ENCODE measurements at places on chromosomes 2 and 18.

DNA sequence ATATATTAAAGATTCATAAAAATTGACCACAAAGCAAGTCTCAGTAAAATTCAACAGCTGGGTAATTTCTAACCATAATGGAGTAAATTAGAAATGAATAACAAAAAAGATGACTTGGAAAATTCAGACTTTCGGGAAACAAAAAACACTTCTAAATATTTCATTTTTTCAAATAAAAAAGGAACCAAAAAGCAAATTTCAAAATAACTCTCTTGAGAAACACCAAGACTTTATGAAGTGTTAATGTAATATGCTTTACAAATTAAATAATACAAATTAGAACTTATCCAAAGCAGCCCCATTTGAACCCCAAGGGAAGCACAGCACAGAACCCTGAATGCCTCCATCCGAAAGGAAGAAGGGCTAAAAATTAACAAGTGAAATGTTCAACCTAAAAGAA, 175.9 kb downstream of the HDAC4 start:
- DNase-seq: no peak

GRCh38 chr2:59684116-59684770, 869.2 kb downstream of the BCL11A start:
- no peak for DNase-seq

- no peak for DNase-seq
Observed at GRCh38 chr18:44830581-44830980, 149.9 kb downstream of the SETBP1 start.

DNA sequence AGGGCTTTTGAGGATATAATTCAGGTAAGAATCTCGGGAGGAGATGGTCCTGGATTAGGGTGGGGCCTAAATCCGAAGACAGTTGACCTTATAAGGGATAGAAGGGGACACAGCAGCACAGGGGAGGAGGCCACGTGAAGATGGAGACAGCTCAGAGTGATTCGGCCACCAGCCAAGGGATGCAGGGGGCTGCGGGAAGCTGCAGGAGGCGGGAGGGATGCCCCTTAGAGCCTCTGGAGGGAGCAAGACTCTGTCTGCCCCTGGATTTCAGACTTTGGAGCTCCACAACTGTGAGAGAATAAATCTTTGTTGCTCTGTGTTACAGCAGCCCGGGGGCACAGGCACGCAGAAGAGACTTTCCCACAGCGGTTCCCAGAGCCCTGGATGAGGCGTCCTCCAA, 143.7 kb downstream of the ASB1 start:
- DNase-seq: no peak

- DNase-seq: no peak
Observed at GRCh38 chr2:222796413-222797103, 64.3 kb upstream of the ACSL3 start.

DNA sequence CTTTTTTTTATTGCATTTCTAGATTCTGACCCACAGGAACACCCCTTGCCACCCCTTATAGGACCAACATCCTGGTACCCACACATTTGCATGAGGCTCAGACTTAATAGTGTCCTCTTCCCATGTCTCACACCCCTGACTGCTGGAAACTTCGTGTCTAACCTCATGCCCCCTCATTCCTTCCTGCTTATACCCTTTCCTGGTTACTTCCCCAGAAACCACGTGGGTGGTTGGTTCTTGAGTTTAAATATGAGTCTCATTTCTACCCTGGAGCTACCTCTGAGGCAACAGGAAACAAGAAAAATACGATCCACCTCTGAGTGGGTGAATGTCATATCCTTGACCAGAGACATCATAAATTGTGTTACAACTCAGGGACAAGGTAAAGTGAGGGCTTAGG, 1.6 kb downstream of the TNP1 start:
- no peak for DNase-seq

GRCh38 chr2:160917850-160918249, 242.4 kb upstream of the TANK start:
- no peak for DNase-seq

- DNase-seq: no peak
Observed at GRCh38 chr2:197517150-197517549, 1.3 kb downstream of the MOB4 start.

GRCh38 chr2:64731263-64731643, 77.5 kb upstream of the SERTAD2 start:
- DNase-seq: no peak

DNA sequence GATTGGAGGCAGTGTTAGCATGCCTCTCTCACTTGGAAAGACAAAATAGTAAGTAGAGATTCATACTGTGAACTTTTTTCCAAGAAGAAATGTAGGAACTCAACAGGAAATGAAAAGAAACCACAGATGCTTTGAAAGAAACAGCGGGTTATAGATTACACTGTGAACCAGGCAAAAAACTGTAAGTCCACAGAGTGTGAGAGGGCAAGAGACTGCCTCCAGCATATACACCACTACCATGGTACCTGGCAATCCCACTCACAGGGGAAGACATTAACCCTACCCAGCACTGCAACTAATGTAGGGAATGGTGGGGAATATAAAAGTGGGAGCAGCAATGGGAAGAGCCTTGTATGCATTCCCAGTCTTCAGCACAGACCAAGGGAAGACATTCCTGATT, 150.6 kb upstream of the GALNT5 start:
- DNase-seq: no peak

DNA sequence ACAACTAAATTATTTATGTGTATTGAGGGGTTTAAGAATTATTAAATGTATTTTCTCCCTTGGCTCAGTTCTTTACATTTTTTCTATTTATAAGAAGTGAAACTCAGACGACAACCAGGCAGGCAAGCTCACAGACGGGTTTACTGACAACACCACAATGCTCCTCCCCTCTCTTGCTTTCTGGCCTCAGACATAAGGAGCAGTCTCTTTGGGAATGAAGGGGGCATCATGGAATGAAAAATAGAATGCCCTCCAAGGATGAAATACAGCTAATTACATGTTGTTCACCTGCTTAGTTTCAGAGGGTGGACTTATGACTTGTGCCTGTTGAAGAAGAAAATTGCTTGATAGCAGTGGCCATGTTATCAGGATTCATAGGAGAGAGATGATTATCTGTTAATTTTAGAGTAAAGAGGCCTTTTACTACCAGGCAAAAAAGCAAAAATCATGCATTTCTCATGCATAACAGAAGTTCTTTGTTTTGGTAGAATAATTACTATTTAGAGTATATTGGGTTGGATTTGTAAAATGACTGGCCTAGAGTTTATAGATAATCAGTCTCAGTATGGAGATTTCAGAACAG, 172.1 kb upstream of the LRRTM1 start:
- no peak for DNase-seq

DNA sequence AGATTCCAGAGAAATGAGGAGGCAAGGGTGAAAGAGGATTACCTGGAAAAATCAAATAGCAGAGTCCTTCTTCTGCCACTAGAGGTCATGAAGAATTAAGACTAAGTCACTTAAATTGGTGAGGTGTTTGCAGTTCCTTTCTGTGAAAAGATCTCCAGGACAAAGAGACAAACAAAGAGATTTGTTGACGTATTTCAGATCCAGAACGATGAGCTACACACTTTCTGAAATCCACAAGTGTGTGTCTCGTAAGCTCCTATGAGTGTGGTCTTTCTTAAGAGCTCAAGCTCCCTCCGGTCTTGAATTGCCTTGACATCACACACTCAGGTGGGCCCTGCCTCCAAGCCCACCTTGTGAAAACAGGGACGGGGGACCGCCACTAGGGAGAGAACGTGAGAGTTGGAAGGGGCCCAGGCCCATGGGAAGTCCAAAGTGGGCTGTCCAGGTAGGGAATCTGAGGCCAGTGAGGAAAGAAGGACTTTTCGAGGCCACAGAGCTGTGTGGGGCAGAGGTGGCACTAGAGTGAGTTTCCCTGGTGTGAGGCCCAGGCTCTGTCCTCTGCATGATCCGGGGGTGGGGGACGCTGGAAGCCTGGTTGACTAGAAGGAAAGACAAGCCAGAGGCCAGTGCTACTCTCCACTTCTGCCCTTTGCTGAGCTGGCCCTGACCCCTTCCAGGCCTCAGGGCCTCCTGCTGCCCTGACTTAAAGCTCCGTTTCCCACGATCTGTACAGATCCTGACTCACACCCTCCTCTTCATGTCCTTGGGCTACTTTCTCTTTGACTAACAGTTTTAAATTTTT, 168.1 kb upstream of the NCK2 start:
- DNase-seq: peak; percentile 57

GRCh38 chr2:74975016-74975415, 16.6 kb downstream of the POLE4 start:
- DNase-seq: no peak

DNA sequence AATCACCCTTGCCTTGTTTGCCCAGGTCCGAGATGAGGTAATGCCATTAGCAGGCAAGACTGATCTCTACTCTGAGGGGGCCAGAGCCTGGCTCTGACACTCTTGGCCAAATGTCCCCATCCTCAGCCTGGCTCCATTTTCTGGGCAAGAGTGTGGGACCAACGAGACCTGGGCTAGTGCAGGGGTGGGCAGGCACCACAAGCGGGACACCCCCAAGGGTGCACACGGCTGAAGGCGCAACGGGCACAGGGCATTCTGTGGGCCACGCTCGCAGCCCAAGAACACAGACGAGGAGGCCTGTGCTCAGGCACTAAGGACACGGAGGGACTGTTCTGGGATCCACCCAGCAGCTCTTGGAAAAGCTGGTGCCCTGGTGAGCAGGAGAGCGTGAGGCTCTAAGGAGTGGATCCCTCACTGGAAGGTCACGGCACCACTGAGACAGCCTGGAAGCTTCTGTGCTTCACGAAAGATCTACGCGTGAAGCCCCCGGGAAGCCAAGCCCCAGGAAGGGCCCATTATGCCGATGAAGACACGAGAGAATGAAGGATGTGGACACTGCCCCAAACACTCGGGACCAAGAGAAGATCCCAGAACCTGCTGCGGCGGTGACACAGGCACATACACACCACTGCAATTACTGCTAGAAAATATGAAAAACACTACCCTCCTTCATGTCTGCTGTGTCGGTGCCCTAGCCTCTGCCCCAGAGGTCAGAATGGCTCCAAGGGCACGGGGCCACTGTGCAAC, 138.2 kb downstream of the HDAC4 start:
- DNase-seq: no peak

DNA sequence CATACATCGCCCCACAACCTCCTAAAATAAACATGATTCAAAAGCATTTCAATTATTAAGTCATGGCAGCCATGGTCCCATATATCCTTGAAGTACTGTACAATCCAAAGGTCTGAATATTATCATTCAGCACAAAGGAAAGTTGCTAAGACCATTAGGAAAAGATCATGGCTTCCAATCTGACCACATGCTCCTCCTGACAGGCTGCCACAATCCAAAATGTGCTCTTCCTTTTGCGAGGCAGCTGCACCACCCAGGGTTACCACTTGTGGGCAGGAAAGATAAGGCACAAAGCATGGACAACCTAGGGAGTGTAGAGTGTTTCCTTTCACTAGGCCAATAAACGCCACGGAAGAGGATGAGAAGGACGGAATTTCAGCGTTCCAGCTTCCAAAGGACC, 5.4 kb downstream of the BOLA3 start:
- no peak for DNase-seq

DNA sequence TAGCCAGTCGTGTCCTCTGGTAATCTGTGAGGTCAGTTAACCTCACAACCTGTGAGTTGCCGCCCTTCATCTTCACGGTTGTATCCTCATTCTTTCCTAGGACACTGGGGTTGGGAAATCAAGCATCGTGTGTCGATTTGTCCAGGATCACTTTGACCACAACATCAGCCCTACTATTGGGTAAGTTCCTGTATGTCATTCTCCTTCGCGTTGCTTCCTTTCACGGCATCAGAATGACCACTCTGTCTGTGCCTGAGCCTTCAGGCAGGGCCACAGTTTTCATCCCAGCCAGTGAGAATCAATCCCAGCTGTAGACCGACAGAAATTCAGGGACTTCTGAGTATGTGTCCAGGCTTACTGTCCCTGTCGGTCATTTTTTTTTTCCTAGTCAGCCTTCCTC, 67.1 kb downstream of the RAB31 start:
- no peak for DNase-seq

DNA sequence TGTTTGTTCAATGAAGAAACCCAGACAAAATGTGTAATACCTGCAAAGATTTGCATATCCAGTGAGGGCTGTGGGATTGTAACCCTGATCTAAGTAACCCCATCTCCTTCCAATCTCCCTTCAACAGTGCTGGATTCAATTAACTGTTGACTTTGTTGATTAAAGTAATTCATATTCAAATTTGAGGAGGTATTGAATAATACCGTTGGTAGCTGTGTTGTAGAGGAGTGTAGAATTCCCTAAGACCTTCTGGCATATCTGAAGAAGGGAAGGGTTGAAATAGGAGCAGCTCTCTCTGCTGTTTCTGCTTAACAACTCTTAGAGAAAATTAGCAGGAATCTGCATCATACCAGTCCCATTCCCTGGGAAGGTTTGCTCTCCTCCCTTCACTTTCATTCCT, 28.2 kb downstream of the MAIP1 start:
- no peak for DNase-seq

- DNase-seq: no peak
Observed at GRCh38 chr18:55559739-55560138, 28.3 kb downstream of the TCF4 start.

DNA sequence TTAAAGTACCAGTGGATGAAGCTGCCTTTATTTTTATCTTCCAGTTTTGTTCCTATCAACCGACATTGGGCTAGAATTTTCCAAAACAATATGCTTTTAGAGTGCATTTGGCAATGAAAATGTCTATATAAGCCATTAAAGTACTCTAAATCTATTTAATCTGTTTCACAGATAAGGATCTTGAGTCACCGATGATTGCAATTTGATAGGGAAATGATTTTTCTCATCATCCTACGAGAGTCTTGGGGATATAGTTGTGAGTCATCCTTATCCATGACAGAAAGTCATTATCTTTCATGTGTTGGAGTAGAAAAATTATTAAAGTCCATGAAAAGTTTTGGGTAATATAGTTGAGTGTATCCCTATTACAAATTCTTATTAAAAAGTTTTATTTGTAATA, 26.1 kb downstream of the SLC39A10 start:
- DNase-seq: no peak

GRCh38 chr2:183606022-183606717, 481.9 kb downstream of the NUP35 start:
- DNase-seq: no peak

DNA sequence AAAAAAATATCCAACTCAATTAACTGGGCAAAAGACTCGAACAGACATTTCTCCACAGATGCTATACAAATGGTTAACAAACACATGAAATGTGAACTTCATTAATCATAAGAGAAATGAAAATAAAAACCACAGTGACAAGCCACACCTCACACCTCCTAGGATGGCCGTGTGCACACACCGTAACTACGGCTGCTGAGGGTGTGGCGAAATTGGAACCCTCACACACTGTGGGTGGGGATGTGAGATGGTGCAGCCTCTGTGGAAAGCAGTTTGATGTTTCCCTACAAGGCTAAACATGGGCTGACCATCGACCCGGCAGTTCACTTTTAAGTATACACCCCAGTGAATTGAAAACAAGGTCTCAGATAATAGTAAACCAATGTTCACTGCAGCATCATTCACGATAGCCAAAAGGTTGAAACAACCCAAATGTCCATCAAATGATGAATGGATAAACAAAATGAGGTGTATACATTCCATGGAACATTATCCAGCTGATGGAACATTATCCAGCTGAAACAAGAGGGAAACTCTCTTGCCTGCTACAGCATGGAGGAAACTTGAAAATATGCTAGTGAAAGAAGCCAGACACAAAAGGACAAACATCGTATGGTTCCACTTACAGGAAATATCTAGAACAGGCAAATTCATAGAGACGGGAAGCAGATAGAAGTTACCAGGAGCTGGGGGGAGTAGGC, 32.2 kb downstream of the ZAP70 start:
- DNase-seq: peak; percentile 62

- DNase-seq: no peak
Observed at GRCh38 chr2:225031599-225031998, 10.7 kb downstream of the DOCK10 start.
